ENCODE measurements at places on chromosomes 13 and 19.
A peak's percentile ranks its signal among the peaks of the same experiment; 100 is the strongest.

DNA sequence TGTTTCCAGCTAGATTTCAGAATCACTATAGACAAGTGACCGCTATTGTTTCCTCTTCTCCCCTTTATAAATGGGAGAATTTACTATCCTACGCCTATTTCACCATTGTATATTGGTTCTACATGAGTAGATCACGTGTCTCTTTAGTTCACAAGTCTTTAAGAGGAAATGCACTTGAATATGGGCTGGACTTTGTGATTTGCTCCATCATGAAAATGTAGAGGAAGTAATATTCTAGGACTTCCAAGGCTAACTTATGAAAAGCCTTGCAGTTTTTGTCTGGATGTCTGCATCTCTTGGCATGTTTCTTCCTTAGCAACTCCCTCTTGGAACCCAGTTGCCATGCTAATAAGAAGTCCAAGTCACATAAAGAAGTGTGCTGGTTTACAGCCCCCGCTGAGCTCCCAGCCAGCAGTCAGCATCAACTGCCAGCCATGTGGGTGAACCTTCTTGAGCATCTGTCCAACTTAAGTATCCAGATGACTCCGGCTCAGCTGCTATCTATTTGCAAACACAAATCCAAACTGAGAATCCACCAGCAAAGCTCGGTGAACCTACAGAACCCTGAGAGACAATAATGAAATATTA is 4.8 kb upstream of the FBXL3 start:
- no peak for DNase-seq

GRCh38 chr13:111354789-111355188 is 34.3 kb downstream of the TEX29 start:
- DNase-seq: no peak

DNA sequence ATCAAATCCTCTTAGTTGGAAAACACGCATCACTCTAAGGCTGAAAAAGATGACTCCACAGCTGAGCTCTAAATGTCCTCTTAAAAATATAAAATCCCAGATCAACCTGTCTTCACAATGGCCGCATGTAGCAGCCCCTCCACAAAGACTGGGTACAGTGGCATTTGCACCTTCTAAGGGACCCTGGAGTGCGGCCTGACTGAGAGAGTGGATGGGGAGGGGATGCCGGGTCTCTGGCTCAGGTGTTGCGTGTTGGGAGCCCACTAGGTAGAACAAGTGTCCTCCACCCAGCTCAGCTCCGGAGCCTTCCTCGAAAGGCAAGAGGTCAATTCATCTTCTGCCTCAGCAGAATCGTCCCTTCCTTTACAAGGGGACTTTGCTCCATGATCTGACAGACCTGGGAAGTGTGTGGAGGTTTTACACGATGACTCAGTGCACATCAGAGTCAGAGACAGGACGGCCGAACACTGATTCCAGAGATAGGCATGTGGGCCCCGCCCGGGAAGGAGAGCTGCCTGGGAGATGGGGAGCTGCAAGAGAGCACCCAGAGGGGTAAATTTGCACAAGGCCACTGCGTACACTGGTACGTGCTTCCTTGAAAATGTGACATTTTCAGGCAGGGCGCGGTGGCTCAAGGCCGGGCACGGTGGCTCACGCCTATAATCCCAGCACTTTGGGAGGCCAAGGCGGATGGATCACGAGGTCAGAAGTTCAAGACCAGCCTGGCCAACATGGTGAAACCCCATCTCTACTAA is 23.5 kb upstream of the SLC15A1 start:
- peak; percentile 82 for DNase-seq

GRCh38 chr19:18422530-18423191 is 3.5 kb downstream of the SSBP4 start:
- DNase-seq: no peak

GRCh38 chr13:79393564-79394249 is 12.3 kb downstream of the RBM26 start:
- DNase-seq: peak; percentile 24

DNA sequence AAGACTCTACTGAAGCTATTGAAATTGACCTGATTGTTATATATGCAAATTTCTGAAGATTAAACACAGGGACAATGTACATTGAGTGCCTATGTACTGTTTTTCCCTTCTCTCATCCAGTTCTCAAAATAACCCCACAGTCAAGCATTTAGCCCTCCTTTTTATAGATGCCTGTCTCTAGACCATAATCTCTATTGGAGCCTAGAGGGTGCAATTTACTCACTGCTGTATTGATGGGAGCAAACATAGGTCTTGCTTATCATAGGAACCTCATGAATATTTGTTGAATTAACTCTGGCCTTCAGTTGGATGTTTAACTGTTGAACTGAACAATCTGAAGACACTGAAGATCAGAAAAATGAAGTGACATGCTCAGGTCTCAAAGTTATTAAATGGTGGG is 183.0 kb downstream of the RFC3 start:
- no peak for DNase-seq

- DNase-seq: peak; percentile 76
Observed at GRCh38 chr19:44903602-44904425, 1.8 kb upstream of the APOE start.

GRCh38 chr19:21434967-21435544 is 38.1 kb downstream of the ZNF493 start:
- DNase-seq: no peak

- DNase-seq: no peak
Observed at GRCh38 chr19:16144216-16144581, 714 bp downstream of the HSH2D start.

DNA sequence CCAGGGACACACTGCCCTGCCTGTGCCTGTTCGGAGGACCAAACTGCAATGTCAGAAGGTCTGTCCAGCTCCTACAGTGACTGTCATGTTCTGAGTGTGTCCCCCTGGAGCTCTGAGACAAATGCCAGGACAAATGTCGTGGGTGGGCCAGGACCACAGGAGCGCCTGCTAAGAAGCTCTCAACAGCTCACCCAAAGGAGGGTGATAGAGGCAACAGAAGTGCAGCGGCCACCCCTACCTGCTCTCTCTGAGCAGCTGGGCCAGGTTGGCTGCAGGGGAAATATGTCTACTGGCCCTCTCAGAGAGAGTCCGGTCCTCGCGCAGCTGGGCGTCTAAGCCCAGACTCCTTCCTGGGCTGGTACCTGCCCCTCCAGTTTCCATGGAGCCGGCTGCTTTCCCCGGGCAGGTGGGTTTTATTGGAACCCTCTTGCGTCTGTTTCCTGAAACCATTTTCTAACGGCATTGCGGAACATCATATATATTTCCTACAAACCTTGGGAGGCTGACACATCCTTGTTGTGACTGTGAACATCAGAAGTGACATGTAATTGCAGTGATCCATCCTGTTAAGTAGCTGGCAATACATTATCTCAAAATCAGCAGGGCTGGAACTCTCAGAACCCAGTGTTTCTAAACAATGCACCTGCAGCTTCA is 78.1 kb downstream of the CHST8 start:
- no peak for DNase-seq

All from transverse colon (tissue), 4 donors.